ENCODE measurements at places on chromosomes 1 and 21.

GRCh38 chr21:38219049-38219628 lies 37.7 kb upstream of the KCNJ15 start:
- DNase-seq, result peak; percentile 66

DNA sequence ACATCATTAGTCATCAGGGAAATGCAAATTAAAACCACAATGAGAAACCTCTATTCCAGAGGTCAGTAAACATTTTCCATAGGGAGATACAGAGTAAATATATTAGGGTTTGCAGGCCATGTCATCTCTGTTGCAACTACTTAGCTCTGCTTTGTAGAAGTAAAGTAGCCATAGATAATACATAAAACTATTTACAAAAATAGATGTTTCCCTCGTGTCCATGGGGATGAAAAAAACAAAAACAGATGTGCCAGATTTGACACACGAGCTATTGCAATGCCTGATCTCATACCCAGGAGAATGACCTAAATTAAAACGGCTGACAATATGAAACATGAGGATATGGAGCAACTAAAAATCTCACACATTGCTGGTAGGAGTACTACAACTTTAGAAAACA lies 17.3 kb downstream of the LTN1 start:
- DNase-seq, result no peak

DNA sequence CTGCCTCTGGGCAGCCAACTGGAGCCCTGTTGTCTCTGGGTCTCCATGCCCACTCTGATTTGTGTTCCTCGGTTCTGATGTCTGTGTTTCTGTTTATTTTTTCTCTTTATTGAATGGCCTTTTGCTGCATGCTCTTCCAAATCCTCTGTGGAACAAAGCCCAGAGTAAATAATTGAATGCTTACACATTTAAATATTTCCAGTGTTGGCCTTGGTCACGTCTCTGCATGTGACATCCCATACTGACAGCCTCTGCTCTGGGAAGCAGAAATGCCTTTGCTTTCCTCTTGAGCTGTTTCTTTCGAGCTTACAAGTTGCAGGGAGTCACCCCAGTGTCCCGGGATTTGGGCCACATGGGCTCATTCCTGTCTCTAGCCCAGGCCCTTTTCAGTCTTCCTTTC lies 267.9 kb downstream of the PTPRU start:
- DNase-seq, result no peak

DNA sequence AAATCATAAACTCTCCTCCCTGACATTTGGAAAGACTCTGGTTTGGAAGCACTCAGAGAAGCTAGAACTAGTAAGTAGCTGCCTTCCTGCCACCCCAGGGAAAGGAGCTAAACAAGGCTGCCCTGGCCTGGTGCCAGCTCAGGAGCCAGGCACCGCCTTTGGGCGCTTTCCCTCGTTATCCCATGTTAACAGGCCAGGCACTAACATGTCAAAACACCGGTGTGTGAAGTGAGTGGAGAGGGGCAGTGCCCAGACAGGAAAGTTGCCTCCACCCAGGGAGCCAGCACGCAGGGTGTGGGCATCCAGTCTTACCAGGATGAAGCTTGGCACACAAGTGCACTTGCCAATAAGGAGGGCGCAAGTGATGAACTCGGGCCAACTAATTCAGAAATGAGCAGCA lies 346.8 kb downstream of the RRAGC start:
- no peak for DNase-seq

DNA sequence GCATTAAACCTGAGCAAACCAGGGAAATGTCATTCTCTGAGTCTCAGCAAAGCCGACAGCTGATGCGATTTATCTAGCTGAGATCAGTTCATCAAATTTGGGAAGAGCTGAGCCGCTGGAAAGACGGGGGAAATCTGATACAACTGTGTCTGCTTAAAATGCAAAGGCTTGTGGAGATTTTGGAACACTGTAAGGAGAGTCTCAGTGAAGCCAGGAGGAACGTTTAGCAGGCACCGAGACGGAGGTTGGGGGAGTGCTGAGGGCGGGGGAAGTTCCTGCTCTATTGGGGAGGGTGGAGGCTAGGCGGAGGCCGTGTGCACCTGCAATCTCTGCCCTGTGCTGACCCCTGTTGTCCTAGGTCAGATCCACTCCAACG lies 143.2 kb upstream of the CSF3R start:
- DNase-seq, result no peak
